ENCODE measurements at places on chromosomes 3 and 15. TPM values are rescaled to one million over a fixed set of nuclear protein-coding genes. Genes with fewer than 3 reads are reported as not detected.

- H3K27me3 ChIP-seq = no peaks in the 10 kb centered on the region
- H3K36me3 ChIP-seq = peaks cover 14% of the 10 kb centered on the region
- no peak overlapping the region for H3K27ac ChIP-seq
- H3K4me3 ChIP-seq = no peak overlapping the region
- DNase-seq = no peak
Observed at GRCh38 chr3:49536875-49537533, 17.3 kb upstream of the BSN start.

DNA sequence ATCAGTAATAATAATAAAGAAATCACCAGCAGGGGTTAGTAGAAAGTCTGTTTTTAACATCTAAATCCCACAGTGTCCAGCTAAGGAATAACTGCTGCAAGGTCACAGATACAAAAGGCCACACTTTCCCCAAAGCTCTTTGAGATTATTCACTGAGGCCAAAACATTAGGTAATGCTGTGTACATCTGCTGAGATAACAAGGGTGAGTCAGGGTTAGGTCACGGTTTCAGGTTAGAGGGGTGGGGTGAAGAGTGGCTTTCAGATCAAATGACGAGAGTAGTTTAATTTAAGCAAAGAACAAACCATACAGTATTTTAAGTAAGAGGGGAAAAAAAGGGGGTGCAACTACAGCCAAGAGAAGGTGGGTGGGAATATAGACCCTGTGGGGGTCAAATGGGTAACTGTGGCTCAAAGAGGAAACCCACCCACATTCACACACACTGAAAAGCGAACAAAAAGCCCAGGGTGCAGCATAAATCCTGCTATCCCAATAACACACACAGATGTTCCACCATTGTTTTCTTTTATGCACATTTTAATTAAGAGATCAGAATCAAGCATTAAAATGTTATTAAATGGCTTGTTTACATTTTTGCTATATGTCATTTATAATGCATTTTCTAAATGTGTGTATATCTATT lies 412.9 kb downstream of the TIGIT start:
- no peak for DNase-seq
- no peak overlapping the region for H3K27ac ChIP-seq
- H3K4me3 ChIP-seq = no peak overlapping the region
- H3K36me3 ChIP-seq = no peaks in the 10 kb centered on the region
- no peaks in the 10 kb centered on the region for H3K27me3 ChIP-seq
- no peaks in the 10 kb centered on the region for H3K4me1 ChIP-seq

DNA sequence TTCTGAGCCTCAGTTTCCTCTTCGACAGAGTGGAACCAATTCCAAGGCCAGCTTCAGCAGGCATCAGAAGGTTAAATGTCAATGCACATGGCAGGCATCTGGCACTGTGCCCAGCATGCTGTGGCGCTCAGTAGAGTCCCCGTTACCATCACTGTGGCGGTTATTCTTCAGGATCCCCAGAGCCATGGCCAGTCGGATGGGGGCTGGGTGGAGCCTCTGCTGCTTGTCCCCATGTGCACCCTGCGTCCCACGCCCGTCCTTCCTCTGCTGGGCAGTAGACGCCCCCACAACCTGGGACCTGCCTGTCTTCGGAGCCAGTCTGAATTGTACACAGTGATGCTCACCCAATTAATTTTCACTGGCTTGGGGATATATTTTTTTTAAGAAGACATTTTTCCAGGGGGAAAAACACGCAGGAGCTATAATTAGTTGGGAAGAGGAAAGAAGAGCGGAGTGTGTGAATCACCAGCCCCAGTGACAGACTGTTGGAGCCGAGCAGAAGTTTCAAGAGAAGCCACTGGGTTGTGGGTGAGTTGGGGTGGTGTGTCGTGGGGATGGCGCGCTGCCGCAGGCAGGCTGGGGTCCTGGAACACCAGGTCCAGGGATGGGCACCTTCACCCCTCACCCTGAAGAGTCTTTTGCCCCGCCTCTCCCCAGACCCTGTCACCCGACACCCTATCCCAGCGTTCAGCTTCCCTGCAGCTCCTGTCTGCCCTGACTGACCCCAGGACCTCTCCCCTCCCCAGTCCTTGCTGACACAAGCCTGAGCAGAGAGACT lies 26.8 kb upstream of the RPL29 start:
- H3K27me3 ChIP-seq = no peaks in the 10 kb centered on the region
- peak; percentile 53 for DNase-seq
- no peaks in the 10 kb centered on the region for H3K36me3 ChIP-seq
- no peak overlapping the region for H3K4me3 ChIP-seq
- H3K27ac ChIP-seq = no peak overlapping the region
- peaks cover 4% of the 10 kb centered on the region for H3K4me1 ChIP-seq

DNA sequence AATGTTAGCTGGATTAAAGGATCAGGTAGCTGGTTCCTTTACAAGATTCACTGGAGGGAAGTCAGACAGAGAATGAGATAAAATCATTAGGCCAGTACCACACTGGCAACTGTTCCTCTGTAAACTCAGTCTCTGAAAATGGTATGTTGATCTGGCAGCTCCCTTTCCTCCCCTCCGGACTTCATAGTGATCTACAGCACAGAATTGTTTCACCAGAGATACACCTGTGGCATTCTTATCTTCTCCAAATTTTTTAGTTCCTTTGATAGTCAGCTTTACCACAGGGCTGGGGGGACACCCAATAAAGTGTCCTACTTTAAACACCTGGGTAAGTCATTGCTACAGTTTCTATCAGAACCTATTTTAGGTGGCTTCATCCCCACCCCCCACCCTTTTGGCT lies 304.3 kb upstream of the KCNH8 start:
- H3K27me3 ChIP-seq = no peaks in the 10 kb centered on the region
- H3K4me1 ChIP-seq = no peaks in the 10 kb centered on the region
- H3K27ac ChIP-seq = no peak overlapping the region
- no peak overlapping the region for H3K4me3 ChIP-seq
- no peak for DNase-seq

- no peak overlapping the region for H3K27ac ChIP-seq
- DNase-seq = no peak
- peaks cover 2% of the 10 kb centered on the region for H3K4me1 ChIP-seq
- H3K4me3 ChIP-seq = no peak overlapping the region
Observed at GRCh38 chr3:30495172-30496065, 111.0 kb upstream of the TGFBR2 start.

DNA sequence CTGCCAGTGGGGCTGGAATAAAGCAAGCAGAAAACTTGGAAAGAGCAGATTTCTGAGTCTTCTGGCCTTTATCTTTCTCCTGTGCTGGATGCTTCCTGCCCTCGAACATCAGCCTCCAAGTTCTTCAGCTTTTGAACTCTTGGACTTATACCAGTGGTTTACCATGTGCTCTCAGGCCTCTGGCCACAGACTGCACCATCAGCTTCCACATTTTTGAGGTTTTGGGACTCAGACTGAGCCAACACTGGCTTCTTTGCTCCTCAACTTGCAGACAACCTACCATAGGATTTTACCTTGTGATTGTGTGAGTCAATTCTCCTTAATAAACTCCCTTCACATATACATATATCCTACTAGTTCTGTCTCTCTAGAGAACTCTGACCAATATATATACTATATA lies 706.6 kb downstream of the NR2F2 start:
- no peaks in the 10 kb centered on the region for H3K36me3 ChIP-seq
- H3K27me3 ChIP-seq = no peaks in the 10 kb centered on the region
- no peak overlapping the region for H3K27ac ChIP-seq
- DNase-seq = no peak

- no peak overlapping the region for H3K4me3 ChIP-seq
- no peaks in the 10 kb centered on the region for H3K4me1 ChIP-seq
- H3K27ac ChIP-seq = no peak overlapping the region
- DNase-seq = no peak
- H3K36me3 ChIP-seq = no peaks in the 10 kb centered on the region
Observed at GRCh38 chr3:168989396-168989795, 674.1 kb downstream of the MECOM start.

ANKRD34C gene
- total RNA-seq = not detected

STAB1 gene
- total RNA-seq = 0.90 TPM

- H3K36me3 ChIP-seq = no peaks in the 10 kb centered on the region
- no peak for DNase-seq
- H3K4me3 ChIP-seq = no peak overlapping the region
- peaks cover 3% of the 10 kb centered on the region for H3K4me1 ChIP-seq
Observed at GRCh38 chr3:108393128-108393900, 97.0 kb downstream of the HHLA2 start.

XCR1 gene
- not detected for total RNA-seq

All from H9 (cell line).